ENCODE measurements at places on chromosomes 6 and 20. TPM values are rescaled to one million over a fixed set of nuclear protein-coding genes. Genes with fewer than 3 reads are reported as not detected.

DNA sequence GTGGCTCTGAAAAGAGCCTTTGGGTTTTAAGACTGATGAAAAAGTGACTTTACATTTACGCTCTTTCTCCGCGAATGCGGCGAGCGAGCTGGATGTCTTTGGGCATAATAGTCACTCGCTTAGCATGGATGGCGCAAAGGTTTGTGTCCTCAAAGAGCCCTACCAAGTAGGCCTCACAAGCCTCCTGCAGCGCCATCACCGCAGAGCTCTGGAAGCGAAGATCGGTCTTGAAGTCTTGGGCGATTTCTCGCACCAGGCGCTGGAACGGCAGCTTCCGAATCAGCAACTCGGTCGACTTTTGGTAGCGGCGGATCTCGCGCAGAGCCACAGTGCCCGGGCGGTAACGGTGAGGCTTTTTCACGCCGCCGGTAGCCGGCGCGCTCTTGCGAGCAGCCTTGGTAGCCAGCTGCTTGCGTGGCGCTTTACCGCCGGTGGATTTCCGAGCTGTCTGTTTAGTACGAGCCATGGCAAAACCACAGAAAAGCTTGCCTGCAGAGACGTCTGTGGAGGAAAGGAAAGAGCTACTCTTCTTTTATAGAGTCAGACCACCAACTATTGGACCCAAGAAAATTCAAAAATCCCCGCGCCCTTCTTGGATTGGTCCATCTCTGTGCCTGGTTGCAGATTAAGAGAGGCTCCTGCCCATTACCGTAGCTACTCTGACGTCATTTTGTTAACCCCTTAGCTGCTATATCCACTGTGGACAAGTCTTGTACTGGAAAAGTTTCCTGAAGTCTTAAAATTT is 55.5 kb upstream of the HFE start:
- DNase-seq, result peak; percentile 98

- DNase-seq, result peak; percentile 52
These were observed 145.6 kb upstream of the MANEA start for GRCh38 chr6:95431637-95432228.

DNA sequence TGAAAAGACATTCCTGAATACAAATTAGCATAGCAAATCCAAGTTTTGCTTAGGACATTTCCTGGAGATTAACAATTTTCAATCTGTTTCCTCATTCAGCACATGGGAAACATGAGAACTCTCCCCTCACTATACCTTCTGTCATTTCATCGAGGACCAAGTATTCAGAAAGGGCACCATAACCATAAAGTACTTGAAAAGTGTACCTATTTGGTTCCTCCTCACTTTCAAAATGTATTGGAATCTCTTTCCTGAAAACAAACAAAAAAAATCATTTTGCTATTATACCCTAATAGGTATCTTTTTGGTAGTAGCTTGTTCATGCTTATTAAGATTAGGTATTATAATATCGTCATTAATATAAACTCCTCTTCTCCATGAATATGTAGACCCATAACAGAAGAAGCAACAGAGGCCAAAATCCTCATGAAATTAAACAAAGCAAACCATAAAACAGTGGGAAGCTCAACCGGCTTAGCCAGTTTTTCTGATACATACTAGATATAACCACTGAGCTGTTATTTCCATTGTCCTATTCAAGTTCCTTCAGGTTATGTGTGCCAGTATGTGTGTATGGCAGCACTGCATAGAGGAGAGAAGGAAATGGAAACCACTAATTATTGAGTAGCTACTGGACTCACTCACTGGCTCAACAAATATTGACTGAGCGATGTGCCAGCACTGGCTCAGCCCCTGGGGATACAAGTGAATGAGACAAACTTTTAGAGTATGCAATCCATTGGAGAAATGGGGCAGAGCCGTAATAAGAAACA is 274.0 kb downstream of the MAFB start:
- DNase-seq, result no peak

DNA sequence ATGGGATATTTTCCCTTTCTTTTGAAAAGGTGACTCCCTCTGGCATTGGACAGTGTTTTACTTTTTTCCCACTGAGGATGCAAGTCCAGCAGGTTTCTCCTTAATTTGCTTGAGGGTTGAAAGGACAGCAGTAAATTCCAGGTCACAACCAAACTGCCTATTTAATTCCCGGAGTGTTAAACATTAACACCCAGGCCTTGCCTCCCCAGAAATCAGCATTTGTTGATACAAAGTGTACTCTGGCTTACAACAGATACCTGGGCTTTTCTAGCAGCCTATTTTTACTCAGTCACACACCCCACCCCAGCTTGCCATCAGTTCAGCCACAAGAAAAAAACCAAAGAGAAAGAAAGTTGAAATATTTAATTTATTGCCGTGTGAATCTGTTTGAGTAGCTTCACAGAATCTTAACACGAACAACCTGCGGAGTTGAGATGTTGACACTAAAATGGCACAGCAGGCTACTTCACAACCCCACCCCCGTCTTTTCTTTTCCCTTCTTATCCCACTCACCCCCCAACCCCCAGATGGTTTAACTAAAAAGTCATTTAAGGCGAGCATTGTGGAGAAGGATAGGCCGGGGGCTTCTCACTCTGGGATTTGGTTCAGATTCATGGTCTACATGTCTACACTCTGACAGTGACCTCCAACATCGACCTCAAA is 45.7 kb downstream of the MYLIP start:
- no peak for DNase-seq

The BEND3 gene
- total RNA-seq, result 0.83 TPM

GRCh38 chr6:42450477-42451332 is 1.0 kb downstream of the TRERF1 start:
- peak; percentile 28 for DNase-seq

DNA sequence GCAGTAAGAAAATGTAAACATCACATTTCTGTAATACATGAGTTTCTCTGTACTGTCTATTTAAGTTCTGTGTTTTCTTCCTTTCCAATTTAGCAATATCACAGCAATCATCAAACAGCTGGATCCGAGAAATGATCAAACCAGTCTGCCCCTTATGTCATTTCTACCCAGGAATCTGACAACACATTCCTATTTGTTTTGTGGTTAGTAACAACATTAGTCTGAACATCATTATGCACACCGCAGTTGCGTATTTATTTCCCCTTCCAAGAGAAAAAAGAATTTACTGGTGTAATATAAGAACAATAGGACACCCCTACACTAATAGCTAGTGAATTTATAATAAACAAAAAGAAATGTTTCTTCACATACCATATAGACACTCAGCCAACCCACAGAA is 179.5 kb downstream of the BTBD9 start:
- DNase-seq, result peak; percentile 72

- no peak for DNase-seq
These were observed 337.8 kb downstream of the BTBD3 start for GRCh38 chr20:12255461-12255970.

The TREML1 gene
- total RNA-seq, result not detected

The MRPS26 gene
- total RNA-seq, result 37.0 TPM

The RIPOR3 gene
- 4.1 TPM for total RNA-seq

- no peak for DNase-seq
These were observed 42.0 kb downstream of the SOBP start for GRCh38 chr6:107531868-107532267.

- DNase-seq, result no peak
These were observed 20.8 kb downstream of the PLCG1 start for GRCh38 chr20:41158082-41158625.

The SIRPD gene
- not detected for total RNA-seq

DNA sequence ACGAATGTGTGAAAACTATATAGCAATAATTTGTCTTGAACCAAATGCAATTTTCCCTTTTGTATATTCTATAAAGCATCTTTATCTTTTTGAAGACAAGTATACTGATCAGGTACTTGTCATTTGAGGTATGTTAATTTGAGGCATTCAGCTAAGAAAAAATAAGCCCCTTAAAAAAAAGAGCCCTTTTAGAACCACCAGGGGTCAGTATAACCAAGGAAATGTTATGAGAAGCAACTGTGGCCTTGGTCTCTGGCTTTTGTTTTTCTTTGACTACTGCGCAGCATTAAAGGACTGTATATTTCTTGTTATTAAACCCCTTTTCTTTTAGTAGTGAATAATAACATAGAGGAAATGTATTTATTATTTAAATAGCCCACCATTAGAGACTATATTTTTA is 43.1 kb downstream of the CD109 start:
- DNase-seq, result peak; percentile 85

The SAMD3 gene
- total RNA-seq, result 2.8 TPM

DNA sequence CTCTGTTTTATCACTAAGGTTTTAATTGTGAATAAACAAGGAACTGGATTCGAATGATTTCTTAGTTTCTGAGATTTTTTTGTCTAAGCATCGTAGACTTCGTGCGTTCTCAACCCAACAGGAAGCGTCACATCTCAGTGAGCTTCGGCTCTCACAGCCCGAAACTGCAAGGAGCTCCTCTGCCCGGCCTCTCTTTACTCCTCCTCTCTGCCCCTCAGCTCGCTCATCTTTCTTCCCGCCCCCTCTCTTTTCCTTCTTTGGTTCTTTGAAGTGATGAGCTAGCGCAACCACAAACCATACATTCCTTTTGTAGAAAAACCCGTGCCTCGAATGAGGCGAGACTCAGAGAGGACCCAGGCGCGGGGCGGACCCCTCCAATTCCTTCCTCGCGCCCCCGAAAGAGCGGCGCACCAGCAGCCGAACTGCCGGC is 480 bp upstream of the NT5E start:
- peak; percentile 84 for DNase-seq

The DEFB128 gene
- not detected for total RNA-seq

DNA sequence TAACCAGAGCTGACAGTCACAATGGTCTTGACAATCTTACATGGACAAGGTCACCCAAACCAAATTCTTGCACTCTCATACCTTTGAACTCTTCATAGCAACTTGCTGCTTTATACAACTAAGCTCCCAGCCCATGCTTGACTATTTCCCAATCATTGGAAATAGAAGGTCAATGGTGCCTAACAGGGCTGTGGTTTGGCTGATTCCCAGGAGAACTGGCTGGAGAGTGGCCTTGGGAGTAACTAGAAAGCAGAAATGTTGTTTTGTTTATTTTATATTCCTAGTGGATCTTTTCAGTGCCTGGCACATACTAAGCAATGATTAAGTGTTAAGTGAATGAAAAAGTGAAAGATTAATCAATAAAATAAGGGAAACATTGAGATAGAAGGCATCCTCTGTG is 3.0 kb downstream of the SPINT4 start:
- peak; percentile 29 for DNase-seq

DNA sequence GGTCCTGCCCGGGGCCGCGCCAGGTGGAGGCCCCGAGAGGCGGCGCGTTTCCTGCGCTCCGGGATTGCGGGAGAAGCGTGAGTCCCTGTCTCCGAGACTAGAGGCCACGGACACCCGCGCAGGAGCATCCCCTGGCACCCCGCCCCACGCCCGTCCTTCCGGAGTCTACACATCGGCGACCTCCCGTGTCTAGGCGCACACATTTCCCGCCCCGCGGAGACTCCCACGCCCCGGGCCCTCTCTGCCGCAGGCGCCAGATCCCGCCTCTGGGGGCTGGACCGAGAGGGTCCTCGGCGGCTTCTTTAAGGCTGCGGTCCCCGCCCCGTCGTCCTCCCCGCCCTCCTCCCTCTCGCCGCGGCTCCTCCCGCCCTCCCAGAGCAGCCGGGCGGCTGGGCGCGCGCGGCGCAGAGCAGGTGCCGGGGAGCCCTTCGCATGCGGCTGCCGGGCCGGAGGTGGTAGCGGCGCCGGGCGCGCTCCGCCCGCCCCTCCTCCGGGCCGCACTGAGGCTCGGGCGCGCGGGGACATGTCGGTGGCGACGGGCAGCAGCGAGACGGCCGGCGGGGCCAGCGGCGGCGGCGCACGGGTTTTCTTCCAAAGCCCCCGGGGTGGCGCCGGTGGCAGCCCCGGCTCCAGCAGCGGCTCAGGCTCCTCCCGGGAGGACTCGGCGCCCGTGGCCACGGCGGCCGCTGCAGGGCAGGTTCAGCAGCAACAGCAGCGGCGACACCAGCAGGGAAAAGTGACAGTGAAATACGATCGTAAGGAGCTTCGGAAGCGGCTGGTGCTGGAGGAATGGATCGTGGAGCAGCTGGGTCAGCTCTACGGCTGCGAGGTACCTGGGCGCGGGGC is at the start of gene PPP1R14C:
TSS of gene PPP1R14C (plus strand) at position 375 of the 846 bp plus-strand sequence. CDS start at position 524, 149 bp downstream.
- DNase-seq, result no peak

DNA sequence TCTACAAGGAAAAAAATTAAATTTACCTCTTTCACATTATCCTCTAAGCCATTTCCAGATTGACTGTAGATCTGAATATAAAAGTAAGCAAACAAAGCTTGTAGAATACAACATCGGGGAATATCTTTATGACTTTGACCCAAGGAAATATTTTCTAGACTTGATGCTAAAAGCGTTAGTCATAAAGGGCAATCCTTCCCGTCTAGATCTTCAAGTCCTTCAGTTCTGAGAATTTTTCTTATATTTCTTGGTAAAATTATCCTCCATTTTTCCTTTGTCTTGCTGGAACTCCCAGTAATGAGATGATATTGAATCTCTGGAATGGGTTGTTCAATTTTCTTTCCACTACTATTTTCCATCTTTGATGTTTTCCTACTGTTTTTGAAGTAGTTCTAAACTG is 77.8 kb upstream of the ZNF184 start:
- DNase-seq, result no peak

The RAB44 gene
- under 0.01 TPM for total RNA-seq

DNA sequence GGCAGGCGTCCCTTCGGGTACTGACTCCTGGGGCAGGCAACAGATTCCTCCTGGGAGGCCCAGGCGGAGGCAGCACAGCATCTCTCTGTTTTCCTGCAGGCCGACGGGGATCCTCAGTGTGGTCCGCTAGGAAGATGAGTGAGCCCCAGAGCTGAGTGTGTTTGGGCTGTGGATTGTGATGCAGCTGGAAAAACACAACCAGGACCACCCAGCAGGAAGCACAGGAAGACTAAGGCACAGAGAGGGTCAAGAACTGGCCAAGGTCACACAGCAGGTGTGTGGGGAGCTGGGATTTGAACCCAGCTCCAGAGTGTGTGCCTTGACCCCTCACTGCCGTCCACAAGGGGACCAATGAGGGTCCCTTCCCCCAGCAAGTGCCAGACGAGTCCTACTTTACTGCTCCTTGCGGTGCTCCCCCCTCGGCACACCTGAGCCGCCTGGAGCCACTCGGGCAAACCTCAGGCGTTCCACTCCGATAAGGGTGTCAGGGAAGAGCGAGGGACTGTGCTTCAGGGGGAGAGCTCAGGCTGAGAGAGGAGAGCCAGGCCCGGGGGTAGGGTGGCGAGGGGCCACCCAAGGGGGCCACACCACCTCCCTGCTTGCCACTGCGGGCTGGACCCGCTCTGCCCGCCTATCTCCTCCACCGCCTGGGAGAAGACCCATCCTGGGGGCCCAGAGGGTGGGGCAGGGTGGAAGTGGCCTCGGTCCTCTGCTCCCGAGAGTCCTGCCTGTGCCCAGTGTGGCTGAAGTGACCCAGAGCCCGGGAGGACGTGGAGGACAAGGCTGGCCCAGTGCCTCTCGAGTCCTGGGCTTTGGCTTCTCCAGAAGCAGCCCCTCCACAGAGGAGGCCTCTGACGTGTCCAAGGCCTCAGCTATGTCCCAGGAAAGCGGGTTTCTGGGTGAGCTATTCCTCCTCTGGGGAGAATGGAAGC is 63.3 kb downstream of the YTHDF1 start:
- no peak for DNase-seq

- DNase-seq, result no peak
These were observed 235.4 kb upstream of the BTBD3 start for GRCh38 chr20:11682285-11682684.

DNA sequence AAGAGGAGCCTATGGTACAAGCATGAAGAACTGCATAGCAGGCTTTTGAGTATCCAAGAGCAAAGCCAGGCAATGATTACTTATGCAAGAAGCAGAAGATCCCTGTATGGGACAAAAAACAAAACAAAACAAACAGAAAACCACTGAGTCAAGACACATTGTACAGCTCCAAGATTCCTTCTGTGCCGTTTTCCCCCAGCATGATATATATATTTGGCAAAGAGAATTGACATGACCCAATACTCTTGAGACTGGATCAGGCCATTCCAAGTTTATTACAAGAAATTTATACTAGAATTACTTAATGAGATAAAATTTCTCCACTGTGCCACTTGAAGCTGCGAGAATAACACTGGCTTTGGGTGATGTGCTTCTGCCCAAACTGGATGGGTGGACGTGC is 65.5 kb downstream of the TRMT11 start:
- no peak for DNase-seq

Data from fibroblast of lung (primary cell).